Parietal lobe (tissue), 2 donors: ENCODE measurements at places on chromosomes 3 and 15. TPM values are rescaled to one million over a fixed set of nuclear protein-coding genes. Genes with fewer than 3 reads are reported as not detected.

Gene EXD1
- 0.63 TPM for total RNA-seq

Gene TRH
- total RNA-seq, result 1.6 TPM

Gene FANCD2OS
- not detected for total RNA-seq

Gene GOLGA8G
- not detected for total RNA-seq

Gene CHRM5
- total RNA-seq, result 0.63 TPM

Gene PPARG
- total RNA-seq, result 1.3 TPM

Gene COL6A6
- under 0.01 TPM for total RNA-seq

Gene ZNF106
- 61.7 TPM for total RNA-seq

Gene MST1
- 10.6 TPM for total RNA-seq

Gene C3orf52
- 0.63 TPM for total RNA-seq

Gene RYK
- total RNA-seq, result 91.7 TPM

Gene SLC38A3
- 8.1 TPM for total RNA-seq

Gene NDN
- 57.9 TPM for total RNA-seq

Gene JAGN1
- 14.4 TPM for total RNA-seq

Gene CACNA1D
- total RNA-seq, result 49.8 TPM

Gene KCNAB1
- total RNA-seq, result 14.1 TPM

Gene C3orf70
- total RNA-seq, result 26.3 TPM

Gene SOX14
- not detected for total RNA-seq

Gene NAALADL2
- 15.7 TPM for total RNA-seq

Gene TMEM207
- total RNA-seq, result not detected

Gene SLC24A5
- total RNA-seq, result not detected

Gene HERC2
- total RNA-seq, result 128 TPM

Gene PLEKHO2
- total RNA-seq, result 6.3 TPM

Gene ST8SIA2
- total RNA-seq, result 150 TPM

Gene SMCO1
- not detected for total RNA-seq

Gene SCAMP5
- total RNA-seq, result 70.7 TPM

Gene SEMA4B
- 70.7 TPM for total RNA-seq

Gene SLC22A14
- total RNA-seq, result 1.3 TPM

Gene P2RY13
- 2.2 TPM for total RNA-seq

Gene SCAANT1
- total RNA-seq, result not detected

Gene BTLA
- 0.31 TPM for total RNA-seq

Gene CASR
- 0.31 TPM for total RNA-seq

Gene NR2F2
- total RNA-seq, result 5.6 TPM

Gene GLDN
- 2.2 TPM for total RNA-seq

Gene SLC28A2
- total RNA-seq, result not detected

Gene TIGIT
- not detected for total RNA-seq

Gene CNTN6
- total RNA-seq, result 13.8 TPM

Gene PLIN1
- 0.31 TPM for total RNA-seq

Gene WDR6
- total RNA-seq, result 131 TPM

Gene TGM4
- not detected for total RNA-seq

Gene MAGEL2
- total RNA-seq, result 1.9 TPM

Gene HHLA2
- not detected for total RNA-seq

Gene PAQR5
- total RNA-seq, result 0.31 TPM

Gene SLC12A1
- 2.2 TPM for total RNA-seq
